B cell (primary cell): ENCODE measurements at places on chromosomes 16 and 17. TPM values are rescaled to one million over a fixed set of nuclear protein-coding genes. Genes with fewer than 3 reads are reported as not detected.

C16orf89 gene
- total RNA-seq = not detected in 2 replicates

CHD9NB gene
- not detected in 2 replicates for total RNA-seq

FOXJ1 gene
- 0.12 and 0.20 TPM in 2 replicates for total RNA-seq

HYDIN gene
- total RNA-seq = 0.10 TPM in 1 of 2 replicates, not detected in the other

TRPV3 gene
- 17.9 and 18.2 TPM in 2 replicates for total RNA-seq

TMC7 gene
- total RNA-seq = not detected in 2 replicates

C16orf78 gene
- not detected in 2 replicates for total RNA-seq

KRTAP4-5 gene
- not detected in 2 replicates for total RNA-seq

CD79B gene
- 891 and 915 TPM in 2 replicates for total RNA-seq

NEURL4 gene
- total RNA-seq = 85.2 and 89.2 TPM in 2 replicates

KRT32 gene
- not detected in 2 replicates for total RNA-seq

SLC5A10 gene
- not detected in 2 replicates for total RNA-seq

NKD1 gene
- 1.9 and 2.7 TPM in 2 replicates for total RNA-seq

PRCD gene
- total RNA-seq = 30.6 and 34.4 TPM in 2 replicates

PLK1 gene
- total RNA-seq = 2.7 and 3.0 TPM in 2 replicates
